ENCODE measurements at places on chromosomes 16 and 17.
A peak's percentile ranks its signal among the peaks of the same experiment; 100 is the strongest.

DNA sequence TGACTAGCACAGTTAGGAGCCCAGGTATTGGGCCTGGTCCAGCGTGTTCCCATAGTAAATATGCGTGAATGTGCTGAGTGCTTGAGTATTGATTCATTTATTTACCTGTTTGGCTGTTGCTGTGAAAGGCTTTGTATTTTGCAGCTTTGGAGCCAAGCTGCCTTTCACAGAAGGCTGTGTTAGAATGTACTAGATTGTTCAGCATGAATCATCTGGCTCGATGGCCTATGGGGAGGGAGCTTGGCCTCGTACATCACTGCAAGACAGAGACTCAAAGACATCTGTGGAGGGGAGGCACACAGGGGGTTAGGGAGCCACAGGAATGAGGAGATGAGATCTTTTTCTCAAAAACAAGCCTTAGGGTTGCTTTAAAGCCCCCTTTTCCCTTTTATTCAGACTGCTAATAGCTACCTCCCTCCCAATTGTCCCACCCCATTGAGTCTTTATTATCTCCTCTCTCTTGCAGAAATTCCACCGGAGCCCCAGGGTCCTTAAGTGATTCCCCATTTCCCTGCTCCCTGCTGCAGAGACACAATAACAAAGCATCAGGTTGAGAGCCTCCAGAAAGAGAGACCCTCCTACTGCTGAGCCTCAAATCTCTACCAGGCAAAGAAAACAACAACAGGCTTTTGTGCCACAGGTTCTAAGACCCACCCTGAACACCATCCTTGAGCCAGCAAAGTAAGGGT is 307.2 kb downstream of the ABCC12 start:
- no peak for DNase-seq

- no peak for DNase-seq
Measured at GRCh38 chr17:70629902-70630301, 460.6 kb downstream of the KCNJ2 start.

DNA sequence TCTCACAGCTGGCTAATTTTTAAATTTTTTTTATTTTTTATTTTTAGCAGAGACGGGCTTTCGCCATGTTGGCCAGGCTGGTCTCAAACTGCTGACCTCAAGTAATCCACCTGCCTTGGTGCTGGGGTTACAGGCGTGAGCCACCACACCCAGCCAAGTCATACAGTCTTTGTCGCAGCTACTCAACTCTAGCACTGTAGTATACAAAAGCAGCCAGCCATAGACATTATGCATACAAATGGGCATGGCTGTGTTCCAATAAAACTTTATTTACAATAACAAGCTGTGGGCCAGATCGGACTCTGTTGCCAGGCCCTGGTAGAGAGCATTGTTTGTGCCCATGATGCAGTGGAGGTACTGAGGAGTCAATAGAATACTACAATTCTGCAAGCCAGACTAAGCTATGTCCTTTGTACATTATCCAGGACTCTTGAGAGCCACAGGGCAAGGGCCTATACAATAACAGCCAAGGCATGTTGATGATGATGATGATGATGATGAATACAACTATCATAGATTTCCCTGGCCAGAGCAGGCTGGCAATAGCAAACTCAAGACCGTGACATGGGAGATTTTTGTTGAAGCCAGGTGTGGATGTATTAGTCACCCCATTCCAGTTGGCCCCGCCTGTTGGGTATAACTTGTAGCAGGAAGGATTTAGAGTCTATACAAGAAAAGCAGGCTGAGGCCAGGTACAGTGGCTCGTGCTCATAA is 101.8 kb downstream of the MYH11 start:
- DNase-seq, result no peak

GRCh38 chr16:76386784-76387183 is 109.6 kb downstream of the CNTNAP4 start:
- peak; percentile 4 for DNase-seq

DNA sequence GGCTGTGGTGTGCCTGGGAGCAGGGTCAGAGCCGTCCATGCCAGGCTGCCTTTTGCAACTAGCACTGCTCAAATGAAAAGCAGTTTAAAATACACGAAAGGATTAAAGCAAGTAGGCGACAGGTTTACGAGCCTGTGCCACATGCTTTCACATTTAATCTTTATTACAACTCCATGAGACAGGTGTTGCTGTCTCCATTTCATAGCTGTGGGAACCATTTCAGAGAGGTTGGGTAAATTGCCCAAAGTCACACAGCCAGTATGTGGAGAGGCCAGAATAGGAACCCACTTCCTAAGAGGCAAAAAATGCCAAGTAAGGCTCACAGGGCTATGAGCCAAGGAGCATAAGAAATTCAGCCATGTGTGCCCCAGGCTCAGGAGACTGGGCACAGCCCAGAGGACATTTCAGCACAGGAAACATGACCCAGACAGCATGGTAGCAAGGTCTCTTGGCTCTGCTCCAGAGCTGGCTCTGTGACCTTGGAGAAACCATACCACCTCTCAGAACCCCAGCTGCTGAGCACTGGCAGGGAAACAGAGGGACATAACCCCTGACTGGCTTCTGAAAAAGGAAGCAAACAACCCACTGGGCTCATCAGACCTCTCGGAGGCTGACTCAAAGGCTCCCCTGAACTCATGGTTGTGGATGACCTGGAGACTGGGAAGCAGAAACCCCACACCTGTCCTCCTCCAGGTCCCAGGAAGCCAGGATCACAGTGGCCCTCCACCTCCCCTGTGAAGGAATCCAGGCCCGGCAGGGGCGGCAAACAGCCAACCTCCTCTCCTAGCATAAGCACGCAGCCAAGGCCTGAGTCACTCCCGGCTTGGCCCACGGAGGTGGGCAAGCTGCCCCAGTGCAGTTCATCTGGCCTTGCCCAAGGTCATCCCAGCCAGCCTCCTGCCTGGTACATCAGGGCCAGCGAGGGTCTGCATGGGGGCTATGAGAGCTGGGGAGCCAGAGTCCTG is 40.3 kb upstream of the MRPS23 start:
- DNase-seq, result peak; percentile 90

GRCh38 chr17:67689534-67690177 is 28.1 kb upstream of the NOL11 start:
- DNase-seq, result peak; percentile 64

GRCh38 chr17:50565402-50566350 is 5.2 kb downstream of the CACNA1G start:
- DNase-seq, result no peak

- DNase-seq, result no peak
Measured at GRCh38 chr17:80081596-80081995, 19.8 kb upstream of the GAA start.

DNA sequence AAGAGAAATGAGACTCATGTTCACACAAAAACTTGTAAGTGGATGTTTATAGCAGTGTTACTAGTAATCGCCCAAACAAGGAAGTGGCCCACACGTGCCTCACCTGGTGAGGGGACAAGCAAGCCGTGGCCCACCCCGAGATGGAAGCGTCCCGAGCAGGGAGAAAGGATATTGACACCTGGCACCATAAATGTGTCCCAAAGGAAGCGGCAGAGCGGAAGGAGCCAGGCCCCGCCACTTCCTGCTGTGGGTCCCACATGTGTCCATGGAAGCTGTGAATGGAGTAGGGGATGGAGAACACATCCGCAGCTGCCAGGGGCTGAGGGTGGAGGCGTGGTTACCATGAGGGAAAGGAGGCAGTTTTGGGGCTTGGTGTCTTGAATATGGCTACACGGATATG is 18.9 kb downstream of the KCNJ18 start:
- DNase-seq, result no peak

GRCh38 chr17:38916771-38917170 is 8.6 kb upstream of the LASP1NB start:
- no peak for DNase-seq

DNA sequence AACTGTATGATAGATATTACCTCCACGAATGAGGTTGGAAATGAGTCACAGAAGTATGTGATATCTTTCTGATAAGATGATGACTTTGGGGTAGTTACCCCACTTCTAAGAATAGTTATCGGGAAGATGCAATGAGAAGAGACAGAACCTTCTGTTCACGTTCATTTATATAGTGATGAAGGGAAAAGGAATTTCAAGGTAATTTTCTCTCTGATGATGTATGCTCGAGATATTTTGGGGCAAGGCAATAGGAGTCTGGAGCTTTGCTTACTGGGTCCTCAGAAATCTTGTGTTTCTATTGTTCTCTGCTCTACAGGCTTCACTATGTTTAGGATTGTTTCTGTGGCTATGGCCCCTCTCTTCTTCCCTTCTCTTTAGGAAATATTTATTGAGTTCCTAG is 1389.6 kb downstream of the CDH8 start:
- DNase-seq, result no peak

DNA sequence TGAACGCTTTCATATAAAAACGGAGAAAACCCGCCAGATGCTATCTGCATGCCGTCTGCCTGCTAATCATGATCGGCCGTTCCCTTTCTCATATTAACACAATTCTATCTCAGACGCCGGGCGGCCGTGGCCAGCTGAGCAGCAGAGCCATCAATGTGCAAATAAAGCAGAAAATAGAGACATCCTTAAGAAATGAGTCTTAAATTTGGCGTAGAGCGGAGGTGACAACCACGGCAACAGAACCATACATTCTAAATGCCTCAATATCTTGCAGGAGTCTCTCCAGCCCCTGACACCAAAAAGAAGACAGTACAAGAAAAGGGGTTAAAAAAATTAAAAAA is 2.7 kb upstream of the IRX5 start:
- DNase-seq, result no peak

- peak; percentile 65 for DNase-seq
Measured at GRCh38 chr17:75683583-75683982, 16.4 kb downstream of the SAP30BP start.

DNA sequence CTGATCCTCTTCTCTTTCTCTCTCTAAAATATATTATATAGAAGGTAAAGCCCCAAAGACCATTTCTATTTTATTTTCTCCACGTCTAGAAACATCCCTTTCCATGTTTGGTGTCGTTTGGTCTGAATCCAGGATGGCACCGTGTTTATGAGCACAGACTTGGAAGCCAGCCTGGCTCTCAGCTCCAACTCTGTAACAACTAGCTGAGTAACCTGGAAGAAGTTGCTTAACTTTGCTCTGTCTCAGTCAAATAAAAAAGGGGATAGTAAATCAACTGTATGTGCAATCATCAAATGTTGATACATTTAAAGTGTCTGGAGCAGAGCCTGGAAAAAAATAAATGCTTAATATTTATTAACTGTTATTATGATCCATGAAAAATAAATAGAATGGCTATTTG is 249.8 kb upstream of the MAF start:
- no peak for DNase-seq

GRCh38 chr17:74012465-74012864 is 191.0 kb upstream of the RPL38 start:
- DNase-seq, result no peak

DNA sequence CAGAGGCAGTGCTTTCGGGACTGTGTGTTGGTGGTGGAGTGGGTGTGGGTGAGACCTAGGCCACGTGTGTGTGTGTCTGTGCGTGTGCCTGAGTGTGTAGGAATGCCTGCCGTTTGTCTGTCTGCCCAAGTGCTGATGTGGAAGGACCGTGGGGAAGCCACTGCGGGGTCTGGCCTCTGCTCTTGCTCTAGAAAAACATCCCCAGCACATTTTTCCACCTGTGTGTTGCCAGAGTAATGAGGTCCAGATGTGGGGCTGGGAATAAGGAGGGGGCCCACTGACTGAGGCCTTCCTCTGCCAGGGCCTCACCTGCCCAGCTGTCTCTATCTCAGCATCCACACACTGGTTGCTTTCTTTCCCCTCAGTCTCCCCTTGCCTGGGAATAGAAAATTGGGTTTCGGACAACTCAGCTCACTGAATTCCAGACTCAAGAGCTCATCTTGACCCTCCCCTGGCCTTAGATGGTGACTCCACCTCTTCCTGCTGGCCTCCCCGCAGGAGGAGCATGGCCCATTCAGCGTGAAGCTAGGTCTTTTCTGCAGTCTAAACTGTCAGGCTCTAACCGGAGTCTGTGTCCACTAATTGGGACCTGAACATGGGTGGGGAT is 7.6 kb downstream of the SGCA start:
- peak; percentile 92 for DNase-seq

DNA sequence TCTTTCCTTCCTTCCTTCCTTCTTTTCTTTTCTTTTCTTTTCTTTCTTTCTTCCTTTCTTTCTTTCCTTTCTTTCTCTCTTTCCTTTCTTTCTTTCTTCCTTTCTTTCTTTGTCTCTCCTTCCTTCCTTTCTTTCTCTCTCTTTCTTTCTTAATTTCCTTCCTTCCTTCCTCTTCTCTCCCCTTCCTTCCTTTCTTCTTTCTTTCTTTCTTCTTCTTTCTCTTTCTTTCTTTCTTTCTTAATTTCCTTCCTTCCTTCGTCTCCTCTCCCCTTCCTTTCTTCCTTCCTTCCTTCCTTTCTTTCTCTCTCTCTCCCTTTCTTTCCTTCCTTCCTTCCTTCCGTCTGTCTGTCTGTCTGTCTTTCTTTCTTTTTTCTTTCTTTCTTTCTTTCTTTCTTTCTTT is 1446.5 kb upstream of the GOT2 start:
- no peak for DNase-seq

DNA sequence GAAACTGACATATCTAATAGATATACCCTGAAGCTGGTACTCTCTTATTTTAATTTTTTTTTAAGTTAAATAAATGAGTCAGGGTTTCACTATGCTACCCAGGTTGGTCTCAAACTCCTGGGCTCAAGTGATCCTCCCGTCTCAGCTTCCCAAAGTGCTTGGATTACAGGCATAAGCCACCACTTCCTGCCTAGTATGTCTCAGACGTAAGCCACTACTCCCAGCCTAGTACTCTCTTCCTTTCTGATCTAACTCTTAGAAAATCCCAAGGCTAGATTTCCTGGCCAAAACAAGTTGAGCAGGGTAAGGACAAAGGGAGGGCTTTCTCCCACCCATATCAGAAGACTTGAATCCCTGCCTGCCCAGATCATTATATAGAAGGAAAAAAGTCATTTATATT is 33.7 kb downstream of the HOXB1 start:
- DNase-seq, result no peak

DNA sequence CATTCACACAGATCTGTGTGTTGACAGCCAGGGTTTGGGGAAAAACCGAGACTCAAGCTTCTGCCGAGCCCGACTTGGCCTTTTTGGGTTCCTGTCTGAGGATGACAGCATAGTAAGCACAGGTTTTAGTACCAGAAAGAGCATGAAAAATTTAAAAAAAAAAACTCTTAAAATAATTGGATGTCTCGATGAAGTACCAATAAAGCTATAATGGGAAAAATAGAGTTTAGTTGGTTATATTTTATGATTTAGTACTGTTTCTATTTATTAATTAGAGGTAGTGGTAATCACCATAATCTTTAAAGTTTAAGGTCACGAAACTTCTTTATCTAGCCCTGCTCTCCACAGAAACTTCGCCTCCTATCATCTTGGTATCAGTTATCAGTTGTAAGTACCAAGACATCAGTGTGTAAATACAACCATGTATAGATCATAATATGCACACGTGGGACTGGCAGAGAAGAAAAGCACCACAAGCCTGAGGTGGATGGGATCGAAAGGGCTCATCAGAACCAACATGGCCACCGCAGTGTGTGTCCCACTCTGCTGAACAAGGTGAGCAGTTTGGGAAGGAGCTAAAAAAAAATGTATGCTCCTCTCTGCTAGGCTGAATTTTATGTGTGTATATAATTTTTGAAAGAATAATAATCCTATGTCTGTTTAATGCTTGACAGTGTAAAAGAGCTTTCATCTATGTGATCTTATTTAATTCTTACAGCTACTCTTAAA is 14.4 kb upstream of the EEF2K start:
- DNase-seq, result no peak

All from hepatic stellate cell (primary cell).